Neural progenitor cell (in vitro differentiated cells): ENCODE measurements at places on chromosomes 7 and 10. TPM values are rescaled to one million over a fixed set of nuclear protein-coding genes. Genes with fewer than 3 reads are reported as not detected.

GRCh38 chr7:28708033-28708951, 249.8 kb downstream of the TRIL start:
- peak; percentile 57 for DNase-seq

DNA sequence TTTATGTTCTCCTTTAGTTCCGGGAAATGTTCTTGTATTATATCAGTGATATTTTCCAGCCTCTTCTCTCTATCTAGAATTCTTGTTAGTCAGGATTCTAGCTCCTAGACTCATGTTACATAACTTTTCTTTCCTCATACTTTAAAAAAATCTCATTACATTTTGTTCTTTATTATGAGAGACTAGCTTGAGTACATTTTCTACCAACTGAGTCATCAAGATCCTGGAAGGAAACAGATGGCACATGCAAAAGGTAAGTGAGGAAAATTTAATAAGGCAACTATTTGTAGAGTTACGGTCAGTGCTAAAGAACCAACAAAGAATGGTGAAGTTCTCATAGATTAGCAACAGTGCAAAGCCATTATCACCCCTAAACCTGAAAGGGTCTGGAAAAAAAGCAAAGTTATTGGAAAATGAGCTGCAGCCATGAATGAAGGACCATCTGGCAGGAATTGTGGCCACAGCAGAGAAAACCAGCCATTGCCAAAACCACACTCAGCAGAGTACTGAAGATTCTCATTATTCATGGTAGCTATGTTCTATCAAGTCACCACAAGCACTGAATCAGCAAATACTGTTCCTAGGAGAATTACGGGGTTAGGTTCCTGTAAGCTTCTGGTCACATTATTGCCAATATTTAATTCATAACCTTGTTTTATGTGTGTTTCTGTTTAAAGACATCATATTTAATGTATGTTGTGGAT, 98.3 kb upstream of the C7orf33 start:
- DNase-seq: no peak

DNA sequence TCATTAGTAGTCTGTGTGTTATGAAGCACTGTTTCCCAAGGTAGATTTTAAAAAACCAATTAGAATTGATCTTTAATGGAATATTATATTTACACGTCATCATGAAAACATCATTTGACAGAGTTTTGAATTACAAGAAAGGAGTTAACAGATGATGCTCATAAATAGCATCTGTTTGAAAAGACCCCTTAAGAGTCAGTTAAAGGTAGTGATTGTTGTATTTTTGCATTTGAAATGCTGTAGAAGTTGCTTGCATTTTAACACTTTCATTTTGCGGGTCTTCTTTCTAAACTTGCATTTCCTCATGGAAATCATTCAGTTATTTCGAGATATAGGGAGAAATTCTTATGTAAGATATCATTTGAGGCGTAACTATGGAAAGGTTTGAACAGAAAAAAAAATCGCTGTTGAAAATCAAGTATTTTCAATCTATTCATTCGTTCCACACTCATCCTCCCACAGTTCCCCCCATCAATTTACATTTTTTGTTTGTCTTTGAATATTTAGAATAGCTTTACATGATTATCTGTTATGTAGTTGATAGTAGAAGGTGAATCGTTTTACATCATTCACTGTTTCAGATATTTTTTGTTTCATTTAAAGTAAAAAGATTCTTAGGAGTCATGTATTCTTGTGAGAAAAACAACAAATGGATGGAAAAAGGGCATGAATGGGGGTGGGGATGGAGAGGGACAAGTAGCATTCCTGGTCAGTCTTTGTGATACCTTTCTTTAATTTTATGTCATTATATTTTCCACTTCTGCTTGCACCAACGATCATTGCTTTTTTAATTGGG, 3.0 kb upstream of the SKIDA1 start:
- no peak for DNase-seq

DNA sequence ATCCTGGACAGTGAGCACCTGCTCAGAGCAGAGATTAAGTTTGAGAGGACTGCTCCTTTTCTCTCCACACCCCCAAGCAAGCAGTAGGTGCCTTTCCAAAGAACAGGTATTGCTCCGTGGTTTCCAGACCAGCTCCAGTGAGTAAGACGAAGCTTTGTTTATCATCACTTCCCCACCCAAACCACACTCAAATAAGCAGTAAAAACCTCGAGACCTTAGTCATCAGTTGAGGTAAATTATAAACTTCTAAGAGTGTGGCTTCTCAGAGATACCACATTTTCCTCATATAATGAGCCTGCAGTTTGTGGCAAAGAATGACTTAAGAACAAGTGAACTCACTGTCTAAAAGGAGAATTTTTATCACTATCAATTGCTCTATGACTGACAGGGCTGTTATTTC, 50.0 kb upstream of the GRB10 start:
- DNase-seq: no peak

DNA sequence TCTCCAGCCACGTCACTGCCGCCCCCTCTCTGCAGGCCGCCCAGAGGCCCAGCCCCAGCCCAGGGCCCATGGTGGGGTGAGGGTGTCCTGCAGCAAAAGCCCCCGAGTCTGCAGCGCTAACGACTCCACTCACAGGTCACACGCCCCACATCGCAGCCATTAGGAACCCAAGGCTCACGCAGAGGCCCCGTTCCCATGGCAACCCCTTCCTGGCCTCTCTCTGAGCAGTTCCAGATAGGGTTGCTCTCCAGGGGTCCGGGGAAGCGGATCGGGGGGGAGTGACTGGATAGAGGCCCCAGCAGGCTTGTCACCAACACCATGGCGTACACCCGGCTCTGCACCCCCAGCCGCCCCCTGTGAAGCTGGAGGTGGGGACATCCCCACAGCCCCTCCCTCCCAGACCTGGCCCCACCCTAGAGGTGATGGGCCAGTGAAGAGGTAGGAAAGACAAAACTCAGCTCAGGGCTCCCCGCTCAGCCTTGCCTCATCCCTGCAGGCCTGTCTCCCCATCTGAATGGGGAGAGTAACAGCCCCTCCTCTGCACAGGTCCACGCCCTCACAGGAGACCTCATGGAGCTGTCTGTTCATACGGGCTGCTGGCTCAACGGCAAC, 41.2 kb downstream of the TNRC18 start:
- peak; percentile 91 for DNase-seq

- no peak for DNase-seq
These were observed 991.3 kb downstream of the LRMDA start for GRCh38 chr10:76422769-76423168.

Gene SEC23IP
- 23.4 and 39.2 TPM in 2 replicates for total RNA-seq
